Left cardiac atrium (tissue), 4 donors: ENCODE measurements at places on chromosomes 6 and 20.

DNA sequence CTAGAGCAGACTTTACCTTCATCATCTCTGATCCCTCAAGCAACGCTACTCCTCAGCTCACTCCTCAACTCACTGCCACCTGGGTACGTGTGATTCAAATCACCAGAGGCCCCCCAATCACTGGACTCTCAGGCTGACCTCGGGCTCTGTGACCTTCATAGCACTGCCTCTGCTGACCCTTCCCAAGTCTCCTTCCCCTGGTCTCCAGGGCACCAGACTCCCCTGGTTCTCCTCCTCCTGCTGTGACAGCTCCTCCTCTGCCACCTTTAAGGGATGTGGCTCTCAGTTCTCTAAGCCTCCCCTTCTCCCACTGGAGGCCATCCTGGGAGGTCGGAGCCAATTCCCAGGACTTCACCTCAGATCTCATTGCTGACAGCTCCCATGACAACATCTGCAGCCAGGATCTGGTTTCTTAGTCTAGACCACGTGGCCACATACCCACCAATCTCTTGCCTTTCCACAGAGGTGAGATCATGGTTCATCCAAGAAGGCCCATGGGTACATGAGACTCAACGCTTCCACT lies 90.4 kb downstream of the NFATC2 start:
- DNase-seq: no peak

DNA sequence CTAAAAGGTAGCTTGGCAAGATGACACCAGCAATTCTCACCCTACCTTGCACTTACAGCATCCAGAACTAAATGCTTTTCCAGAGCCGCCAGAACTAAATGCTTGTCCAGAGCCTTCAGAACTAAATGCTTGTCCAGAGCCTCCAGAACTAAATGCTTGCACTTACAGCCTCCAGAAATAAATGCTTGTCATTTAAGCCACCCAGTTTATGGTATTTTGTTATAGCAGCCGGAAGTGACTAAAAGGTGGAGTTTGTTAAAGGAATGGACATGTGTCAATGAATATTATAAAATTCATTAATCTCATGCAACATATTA lies 133.5 kb downstream of the GPX5 start:
- no peak for DNase-seq

GRCh38 chr6:9178071-9178470 lies 742.7 kb upstream of the SLC35B3 start:
- DNase-seq: no peak

GRCh38 chr6:43383021-43383667 lies 13.7 kb upstream of the ZNF318 start:
- DNase-seq: no peak

- no peak for DNase-seq
Measured at GRCh38 chr6:56849896-56850295, 105.0 kb upstream of the BEND6 start.

DNA sequence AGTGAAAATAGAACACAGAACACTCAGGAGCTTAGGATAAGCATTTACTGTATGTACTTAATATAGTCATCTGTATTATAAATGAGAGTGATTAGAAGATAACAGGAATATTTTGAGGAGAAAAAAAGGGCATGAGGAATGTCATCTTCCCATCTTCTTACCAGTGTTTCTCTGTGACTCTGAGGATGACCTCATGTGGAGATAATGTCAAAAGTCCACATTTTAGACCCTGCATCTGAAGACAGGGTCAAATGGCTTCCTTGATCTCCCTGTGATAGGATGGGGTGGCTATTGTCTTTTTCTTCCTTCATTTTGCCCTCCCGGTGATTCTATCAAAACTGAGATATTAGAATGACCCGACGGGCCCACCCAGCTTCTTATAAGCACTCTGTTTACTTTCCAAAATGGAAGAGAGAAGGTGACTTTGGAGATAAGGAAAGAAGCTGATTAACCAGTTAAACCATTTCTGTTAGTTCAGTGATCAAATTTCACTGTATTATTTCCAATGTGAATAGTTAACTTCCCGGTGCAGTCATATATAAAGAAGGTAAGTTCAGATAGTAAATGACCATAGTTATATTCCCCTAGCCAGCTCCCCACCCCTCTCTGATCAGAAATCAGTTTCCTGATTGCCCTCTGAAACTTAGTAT lies 115.7 kb upstream of the SALL4 start:
- DNase-seq: no peak

DNA sequence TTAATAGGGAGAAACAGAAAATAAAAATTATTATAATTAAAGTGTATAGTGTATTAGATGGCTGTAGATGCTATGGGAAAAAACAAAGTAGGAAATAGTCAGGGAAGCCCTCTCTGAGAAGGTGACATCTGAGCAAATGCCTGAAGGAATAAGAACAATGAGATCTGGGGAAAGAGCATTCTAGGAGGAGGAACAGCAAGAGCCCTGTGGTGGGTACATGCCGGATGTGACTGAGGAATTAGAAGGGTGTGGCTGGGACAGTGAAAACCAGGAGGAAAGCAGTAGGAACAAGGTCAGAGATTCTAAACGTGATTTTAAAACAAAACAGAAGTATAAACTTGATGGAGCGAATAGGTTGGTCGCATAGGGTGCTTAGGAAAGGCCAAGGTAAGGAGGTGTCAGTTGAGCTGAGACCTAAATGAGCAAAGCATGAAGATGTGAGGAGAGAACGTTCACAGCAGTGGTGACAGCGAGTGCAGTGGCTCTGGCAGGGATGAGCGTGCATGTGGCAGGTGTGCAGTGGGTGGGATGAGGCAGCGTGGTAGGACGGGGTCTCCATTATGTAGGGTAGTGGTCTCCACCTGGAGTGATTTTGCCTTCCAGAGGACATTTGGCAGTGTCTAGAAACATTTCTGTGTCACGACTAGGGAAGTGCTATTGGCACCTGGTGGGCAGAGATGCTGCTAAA lies 97.1 kb upstream of the MRPS10 start:
- no peak for DNase-seq

DNA sequence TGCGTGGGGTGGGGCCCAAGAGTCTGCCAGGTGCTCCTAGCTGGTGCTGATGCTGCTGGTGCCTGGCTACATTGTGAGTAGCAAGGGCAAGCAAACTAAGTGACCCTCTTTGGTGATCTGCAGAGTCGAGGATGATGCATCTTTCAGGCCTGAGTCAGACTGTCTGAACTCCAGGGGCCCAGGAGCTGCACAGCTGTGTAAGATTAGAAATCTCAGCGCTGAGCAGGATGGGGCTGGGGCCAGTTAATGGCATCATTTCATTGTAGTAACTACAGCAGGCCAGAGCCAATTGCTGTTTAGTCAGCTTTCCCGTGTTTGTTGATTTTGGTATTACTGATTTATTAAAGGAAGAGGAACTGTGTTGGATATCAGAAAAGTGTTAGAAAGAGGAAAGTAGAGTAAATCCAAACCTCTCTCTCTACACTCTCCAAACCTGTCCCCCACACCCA lies 365.2 kb downstream of the PAX1 start:
- DNase-seq: peak; percentile 19

DNA sequence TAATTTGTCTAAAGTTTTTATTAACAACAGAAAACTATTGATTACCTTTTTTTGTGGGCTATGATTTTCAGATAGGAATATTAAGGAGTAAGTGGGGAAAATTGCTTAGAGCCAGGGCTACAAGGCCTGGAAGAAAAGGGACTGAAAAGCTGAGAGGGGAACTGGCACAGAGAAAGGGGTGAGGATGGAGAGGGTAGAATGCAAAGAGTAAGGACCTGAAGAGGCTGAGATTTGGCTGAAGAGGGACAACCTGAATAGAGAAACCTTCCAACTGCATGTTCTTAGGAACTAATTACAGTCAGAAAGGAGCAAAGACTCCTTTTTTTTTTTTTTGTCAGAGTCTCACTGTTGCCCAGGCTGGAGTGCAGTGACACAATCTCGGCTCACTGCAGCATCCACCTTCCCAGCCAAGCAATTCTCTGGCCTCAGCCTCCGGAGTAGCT lies 16.7 kb downstream of the BTN2A1 start:
- no peak for DNase-seq

- DNase-seq: no peak
Measured at GRCh38 chr20:52236292-52236691, 44.7 kb upstream of the ZFP64 start.

DNA sequence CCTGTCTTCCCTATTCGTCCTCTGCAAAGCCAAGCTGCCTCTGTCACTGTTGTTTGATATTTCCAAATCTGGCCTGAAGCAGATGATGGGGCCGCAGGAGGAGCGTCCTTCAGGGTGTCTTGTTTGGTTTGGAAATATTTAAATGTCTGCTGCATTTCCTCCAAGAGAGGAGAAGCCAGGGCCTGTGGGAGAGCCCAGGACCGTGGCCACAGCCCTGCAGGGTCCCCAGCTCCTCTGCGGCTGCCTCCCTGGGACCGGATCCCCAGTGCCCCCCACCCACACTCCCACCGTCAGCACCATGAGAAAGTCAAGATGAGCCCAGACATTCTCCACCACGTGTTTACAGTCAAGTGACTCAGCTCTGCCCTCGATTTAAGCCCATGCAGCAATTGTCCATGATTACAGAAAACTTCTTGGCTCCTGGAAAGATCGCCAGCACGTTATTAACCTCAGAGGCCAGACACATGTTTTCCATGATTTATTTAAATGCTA lies 18.2 kb downstream of the FOXF2 start:
- DNase-seq: no peak

GRCh38 chr6:33237741-33238140 lies 29.4 kb downstream of the RING1 start:
- no peak for DNase-seq

DNA sequence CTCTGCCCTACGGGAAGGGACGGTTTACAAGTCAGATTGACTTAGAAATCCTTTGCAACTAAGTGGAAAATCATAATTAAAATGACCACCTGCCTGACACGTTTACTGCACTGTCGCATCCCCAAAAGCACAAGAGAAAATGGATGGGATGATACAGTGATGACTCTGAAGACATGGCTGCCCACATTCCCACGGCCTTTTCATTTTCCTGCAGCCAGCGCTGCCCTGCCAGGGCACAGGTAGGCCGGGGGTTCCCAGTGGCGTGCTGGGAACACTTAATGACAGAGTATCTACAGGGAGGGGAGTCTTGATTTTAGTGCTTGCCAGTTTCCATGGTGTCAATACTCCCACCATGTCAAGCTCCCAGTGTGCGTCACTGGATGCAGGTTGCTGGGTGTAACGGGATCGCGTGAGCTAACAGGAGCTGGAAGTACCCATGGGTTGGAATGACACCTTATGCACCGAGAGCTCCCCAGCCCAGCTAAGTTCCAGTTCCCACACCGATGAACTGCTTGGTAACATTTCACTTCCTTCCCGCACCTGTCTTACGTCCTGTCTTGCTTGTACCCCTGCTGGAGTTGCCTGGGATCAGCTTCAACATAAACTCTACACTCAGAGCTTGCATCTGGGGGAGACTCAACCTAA lies 129.0 kb downstream of the ANKRD60 start:
- no peak for DNase-seq

DNA sequence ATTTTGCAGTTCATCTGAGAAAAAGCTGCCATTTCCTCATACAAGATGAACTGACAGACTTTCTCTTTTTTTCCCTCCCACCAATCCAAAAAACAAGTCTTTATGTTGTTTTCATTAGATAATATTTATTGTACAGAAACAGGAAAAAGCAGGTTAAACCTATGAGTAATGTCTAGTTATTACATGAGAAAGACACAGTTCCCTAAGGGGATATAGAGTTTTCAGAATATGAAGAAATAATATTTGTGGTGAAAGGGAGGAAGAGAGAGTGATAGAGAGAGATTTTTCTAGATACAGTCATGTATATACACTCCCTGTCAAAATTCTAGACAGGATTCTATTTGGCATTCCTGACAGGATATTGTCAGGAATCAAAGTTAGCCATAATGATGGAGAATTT lies 392.4 kb downstream of the BMP2 start:
- DNase-seq: no peak

GRCh38 chr6:170561555-170561954 lies 7.4 kb downstream of the TBP start:
- no peak for DNase-seq

DNA sequence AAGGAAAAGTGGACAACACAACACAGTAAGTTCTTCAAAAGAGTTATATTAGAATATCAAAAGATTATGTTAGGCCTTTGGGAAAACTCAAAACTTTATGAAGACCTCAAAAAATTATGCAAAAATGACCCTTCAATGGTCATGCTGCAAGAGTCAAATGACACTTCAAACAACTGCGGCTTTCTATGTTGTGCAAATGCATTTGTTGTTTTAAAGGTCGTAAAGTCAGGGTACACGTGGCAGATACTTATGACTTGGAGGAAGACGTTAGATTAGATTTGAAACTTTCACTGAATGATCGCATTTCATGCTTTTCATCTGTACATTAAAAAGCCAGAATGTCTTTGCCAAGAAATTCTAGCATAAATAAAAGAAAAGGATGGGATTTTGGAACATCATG lies 31.4 kb downstream of the BCAS1 start:
- no peak for DNase-seq

- peak; percentile 50 for DNase-seq
Measured at GRCh38 chr6:156876302-156876701, 99.1 kb downstream of the ARID1B start.

DNA sequence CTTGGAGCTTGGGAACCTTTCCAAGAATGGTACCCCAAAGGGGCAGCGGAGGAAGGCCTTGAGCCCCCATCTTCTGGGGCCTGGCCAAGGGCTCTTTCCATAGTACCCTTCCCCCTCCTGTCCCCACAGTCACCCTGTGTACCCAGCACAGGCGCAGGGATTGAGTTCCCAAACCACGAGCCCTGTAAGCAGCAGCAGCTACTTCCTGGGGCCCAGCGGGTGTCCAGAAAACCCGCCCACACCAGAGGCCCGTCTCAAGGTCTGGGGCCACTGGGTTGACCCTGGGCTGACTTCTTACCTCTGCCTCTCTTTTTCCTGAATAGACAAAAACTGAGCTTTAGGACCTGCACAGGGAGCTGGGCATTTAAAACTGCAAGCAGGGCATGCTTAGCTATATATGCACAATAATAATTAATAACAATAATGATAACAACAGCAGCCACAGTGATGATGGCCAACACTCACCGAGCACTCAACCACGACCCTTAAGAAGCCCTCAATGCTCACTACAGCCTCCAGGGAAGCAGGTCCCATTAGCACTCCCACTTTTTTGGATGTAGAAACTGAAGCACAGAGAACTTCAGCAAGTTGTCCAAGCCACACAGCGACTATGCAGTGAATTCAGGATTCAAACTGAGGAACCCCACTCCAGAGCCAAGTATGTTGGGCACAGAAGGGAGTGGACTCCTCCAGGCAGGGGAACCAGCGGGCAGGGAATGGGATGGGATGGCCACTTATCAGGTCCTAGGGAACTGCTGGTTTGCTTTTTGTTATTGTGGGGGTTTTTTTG lies 14.5 kb downstream of the NOL4L start:
- no peak for DNase-seq

DNA sequence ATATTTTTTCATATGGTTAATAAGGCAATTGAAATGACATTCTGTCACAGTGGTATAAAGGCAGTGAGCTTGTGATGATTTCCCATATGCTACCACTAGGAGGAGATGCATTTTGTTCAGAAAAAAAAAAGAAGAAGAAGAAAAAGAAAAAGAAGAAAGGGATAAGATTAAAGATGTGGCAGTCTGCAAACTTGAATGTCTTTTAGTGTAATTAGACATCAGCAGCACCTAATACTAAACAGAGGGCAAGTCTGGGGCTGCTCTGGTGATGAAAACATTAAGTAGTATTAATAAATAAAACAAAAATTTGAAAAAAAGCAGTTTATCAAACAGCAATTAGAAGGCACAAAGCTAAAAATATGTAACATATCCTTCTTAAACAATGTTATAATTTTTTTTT lies 95.4 kb upstream of the DEFB112 start:
- DNase-seq: no peak
